ENCODE measurements at places on chromosomes 13 and 19. TPM values are rescaled to one million over a fixed set of nuclear protein-coding genes. Genes with fewer than 3 reads are reported as not detected.

Gene TARM1
- not detected for total RNA-seq

Gene SIGLEC8
- total RNA-seq: not detected

Gene C1QTNF9
- total RNA-seq: 3.8 TPM

Gene SDHAF1
- total RNA-seq: 20.8 TPM

Gene PDE4A
- total RNA-seq: 4.7 TPM

Gene ZNF677
- 19.0 TPM for total RNA-seq

Gene ZNF66
- 8.4 TPM for total RNA-seq

Gene APLP1
- total RNA-seq: 6.3 TPM

Gene LGALS14
- total RNA-seq: not detected

Gene S1PR4
- 1.0 TPM for total RNA-seq

GRCh38 chr13:109756778-109757177 lies 29.6 kb downstream of the IRS2 start:
- no peak for DNase-seq

DNA sequence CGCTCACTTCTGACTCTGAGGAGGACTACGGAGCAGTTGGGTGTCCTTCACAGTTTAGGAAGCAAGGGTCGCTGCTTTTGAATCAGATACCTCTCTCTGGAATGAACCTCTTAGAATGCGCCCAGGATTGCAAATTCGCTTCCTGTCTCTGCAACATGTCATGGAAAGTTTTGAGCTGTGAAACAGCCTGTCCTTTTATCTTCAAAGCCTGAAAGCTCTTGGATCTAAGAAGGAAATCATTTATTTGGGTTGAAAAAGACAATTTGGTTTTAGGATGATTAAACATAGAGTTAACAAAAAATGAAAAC lies 134.1 kb downstream of the KATNAL1 start:
- DNase-seq: no peak

DNA sequence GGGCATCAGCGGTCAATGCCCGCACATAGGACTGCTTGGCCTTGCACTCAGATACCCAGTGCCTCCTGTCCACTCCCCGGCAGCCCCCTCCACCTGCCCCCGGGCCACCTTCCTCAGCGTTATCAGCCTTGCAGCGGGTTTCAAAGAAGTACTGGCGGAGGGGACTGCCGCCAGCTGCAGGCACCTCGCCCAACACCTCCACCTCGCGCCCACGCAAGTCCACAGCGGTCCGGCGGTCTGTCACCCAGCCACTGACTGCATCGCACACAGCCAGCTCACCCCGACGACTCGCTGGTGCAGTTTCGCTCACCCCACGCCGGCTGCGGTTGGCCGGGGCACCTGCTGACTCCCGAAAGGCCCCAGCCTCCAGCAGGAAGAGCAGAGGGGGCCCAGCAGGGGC lies 3.2 kb downstream of the NTF4 start:
- no peak for DNase-seq

DNA sequence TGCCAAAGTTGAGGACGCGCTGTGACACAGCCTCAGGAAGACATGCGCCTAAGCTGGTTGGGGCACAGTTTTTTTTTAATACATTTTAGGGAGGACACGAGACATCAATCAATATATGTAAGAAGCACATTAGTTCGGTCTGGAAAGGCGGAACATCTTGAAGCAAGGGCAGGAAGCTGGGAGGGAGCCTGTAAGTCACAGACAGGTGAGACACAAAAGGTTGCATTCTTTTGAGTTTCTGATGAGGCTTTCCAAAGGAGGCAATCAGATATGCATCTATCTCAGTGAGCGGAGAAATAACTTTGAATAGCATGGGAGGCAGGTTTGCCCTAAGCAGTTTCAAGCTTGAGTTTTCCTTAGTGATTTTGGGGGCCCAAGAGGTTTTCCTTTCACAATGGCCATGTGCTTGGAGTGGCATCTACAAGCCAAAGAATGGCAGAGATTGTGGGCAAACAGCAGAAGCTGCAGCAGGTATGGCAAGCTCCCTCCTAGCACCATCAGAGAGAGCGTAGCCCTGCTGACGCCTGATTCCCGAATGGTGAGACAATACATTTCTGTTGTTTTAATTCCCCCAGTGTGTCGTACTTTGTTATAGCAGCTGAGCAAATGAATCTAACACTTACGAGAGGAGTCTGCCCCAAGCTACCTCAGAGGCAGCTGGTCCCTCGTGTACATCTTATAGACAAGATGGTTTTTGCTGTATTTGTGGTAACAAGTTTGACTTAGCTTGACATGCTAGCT lies 99.5 kb upstream of the TMTC4 start:
- DNase-seq: no peak

DNA sequence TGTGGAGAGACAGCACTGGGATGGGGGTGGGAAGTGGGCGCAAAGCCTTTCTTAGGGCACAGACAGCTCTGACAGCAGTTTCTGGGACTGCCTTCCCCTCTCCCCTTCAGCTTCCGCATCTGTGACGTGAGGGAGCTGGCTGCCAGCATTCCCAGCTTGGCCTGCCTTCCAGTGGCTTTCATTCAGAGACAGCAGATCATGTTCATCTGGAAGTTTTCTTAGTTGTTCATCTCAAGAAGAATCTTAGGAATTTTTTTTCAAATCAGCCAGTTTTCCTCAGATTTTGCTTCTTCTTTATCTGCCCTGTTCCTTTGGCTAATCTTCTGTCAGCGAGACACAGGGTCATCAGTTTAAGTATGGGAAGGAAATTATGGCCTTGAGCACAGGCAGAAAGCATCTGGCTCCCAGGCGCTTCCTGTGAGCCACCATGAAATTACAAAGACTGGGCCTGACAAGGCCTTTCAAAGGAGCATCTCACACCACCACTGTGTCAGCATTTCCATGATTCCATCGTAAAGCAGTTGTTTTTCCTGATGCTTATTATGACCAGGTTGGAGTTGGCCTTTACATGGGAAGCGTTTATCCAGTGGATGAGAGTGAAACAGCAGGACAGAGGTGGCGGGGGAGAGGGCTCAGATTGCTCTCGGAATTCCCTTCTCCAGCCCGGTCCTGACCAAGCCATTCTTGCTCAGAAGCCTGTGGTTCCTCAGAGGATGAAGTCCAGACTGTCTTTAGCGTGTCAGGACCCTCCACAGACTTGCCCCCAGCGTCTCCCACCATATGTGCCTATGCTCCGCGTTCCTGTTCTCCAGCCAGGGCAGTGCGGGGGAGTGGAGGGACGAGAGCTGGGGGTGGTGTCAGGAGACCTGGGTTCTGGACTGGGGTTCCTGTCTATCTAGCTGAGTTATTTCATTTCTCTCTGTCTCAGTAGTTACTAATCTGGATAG lies 43.6 kb downstream of the ARHGAP35 start:
- DNase-seq: peak; percentile 50

DNA sequence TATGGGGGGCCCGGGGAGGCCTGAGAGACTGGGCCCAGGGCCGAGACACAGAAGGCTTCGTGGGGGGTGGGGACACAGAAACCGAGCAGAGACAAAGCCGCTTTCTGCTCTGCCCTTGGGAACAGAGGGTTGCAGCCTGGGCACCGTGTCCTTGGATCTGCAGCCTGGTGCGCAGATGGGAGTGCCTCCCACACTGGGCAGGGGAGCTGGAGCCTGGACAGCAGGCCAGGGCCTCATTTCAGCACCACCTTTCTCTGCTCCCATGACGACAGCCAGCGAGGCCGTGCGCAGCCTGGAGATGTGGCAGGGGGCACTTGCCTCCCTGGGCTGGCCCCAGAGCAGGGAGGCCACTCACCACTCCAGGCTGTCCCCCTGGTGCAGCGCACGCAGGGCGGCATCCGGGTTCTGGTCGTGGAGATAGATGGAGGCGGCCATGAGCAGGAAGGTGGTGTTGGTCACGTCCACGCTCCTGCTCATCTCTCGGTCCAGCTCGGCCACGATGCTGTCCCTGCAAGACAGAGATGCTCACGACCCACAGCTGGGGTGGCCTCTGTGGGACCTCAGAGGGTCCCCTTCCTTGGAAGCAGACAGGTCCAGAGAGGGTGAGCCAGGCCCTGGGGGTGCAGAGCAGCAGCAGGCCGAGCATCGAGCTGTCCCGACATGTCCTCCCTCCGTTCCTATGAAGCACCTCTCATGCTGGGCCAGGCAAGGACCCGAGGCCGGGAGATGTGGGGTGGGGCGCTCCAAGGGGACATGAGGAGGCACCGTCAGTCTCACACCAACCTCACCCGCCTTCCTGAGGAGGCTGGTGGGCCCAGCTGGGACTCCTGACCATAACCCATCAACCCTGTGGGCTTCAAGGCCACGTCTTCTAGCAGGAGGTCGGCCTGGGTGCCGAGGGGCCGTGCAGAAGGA lies 10.9 kb upstream of the CERS1 start:
- no peak for DNase-seq

GRCh38 chr13:98761126-98761985 lies 8.9 kb upstream of the SLC15A1 start:
- no peak for DNase-seq

DNA sequence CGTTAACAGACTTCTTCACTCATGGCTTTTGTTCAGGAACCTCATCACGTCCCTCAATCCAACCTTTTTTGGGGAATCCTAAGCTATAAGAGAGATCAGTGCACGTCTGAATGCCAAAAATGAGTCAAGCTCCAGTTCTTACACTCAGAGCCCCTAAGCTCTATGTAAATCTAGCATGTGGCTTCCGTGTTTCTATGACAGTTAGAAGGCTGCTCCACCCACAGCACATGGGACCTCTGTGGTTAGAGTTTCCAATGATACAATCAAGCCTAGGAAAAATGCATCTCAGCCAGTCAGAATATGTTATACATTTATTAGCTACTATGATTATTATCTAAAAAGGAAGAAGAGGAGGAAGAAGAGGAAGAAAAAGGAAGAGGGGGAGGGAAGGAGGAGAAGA lies 135.9 kb downstream of the ENOX1 start:
- DNase-seq: no peak

- no peak for DNase-seq
Observed at GRCh38 chr13:34153428-34154180, 335.7 kb downstream of the RFC3 start.

DNA sequence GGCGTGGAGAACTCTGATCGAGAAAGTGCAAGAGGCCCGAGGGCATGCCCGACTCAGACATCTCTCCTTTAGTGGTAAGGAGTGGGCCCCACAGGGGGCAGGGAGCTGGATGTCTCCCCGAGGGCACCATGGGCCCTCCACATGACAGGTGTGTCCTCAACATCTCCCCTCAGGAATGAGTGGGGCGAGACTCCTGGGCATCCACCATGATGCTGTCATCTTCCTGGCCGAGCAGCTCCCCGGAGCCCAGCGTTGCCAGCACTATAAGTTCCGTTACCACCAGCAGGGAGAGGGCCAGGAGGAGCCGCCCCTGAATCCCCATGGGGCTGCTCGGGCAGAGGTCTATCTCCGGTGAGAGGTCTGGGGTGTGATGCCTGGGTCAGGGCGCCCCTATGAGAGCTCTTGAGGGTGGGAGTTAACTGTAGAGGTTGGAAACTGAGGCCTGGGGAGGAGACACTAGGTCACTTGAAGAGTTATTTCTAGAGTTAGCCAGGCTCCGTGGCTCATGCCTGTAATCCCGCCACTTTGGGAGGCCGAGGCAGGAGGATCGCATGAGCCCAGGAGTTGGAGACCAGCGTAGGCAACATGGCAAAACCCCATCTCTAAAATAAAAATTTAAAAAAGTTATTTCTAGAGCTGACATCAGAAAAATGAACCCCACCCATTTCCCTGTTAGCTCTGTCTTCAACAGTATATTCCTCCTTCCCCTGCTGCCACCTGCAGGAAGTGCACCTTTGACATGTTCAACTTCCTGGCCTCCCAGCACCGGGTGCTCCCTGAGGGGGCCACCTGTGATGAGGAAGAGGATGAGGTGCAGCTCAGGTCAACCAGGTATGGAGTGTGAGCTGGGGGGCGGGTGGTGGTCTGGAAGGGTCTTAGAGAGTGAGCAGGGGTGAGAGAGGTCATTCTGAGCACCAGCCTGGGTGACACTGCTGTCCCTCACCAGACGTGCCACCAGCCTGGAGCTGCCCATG lies 5.1 kb downstream of the IGFLR1 start:
- no peak for DNase-seq

DNA sequence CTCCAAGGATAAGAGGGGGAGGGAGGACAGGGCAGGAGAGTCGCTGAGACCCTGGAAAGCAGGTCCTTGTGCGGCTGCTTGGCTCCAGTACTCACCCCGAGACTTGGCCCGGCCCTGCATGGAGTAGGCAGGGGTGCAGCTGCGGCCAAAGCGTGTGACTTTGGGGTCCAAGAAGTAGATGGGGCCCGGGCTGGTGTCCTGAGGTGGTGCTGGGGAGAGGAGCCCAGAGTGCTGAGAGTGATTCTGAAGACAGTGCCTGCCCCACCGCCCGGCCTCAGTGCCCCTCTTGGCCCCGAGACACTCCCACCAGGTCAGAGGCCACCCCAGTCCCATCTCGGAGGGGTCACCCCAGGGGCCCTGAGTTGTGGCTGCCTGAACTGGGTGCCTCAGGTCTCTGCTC lies 6.7 kb upstream of the SHC2 start:
- no peak for DNase-seq

- DNase-seq: no peak
Observed at GRCh38 chr19:35000338-35000646, 169 bp downstream of the GRAMD1A start.

- DNase-seq: no peak
Observed at GRCh38 chr13:91199866-91200265, 147.6 kb upstream of the MIR17HG start.

DNA sequence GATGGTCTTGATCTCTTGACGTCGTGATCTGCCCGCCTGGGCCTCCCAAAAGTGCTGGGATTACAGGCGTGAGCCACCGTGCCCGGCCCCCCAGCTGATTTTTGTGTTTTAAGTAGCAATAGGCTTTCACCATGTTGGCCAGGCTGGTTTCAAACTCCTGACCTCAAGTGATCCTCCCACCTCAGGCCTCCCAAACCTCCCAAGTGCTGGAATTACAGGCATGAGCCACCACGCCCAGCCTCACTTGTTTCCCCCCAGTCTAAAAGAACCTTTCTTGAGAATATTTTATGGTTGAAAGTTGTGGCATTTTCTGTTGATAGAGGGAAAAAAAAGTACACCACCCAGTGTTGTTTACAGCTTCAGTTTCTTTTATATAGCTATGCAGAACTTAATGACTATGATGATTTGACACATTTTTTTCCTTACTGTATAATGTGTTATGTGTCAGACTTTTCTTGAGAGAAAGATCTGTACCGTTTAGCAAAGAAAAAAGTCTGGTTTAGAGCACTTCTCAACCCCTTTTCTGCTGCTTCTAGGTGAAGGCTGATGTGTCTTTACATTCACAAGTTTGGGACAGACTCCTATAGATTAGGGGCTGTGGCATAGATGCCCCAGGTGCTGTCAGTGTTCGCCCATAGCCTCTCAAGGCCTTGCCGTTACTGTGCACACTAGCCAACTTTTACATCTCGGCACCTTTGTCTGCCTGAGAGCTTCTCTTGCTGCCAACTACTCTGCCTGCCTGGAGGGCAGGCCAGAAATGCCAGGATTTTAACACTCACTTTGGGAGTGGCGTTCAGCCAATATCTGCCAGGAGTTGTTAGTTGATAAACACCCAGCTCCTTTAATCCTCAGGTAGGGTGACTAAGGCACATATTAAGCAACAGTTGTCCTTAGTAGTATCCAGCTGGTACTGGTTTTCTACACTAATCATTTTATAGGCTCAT lies 33.0 kb downstream of the KCTD4 start:
- peak; percentile 6 for DNase-seq

GRCh38 chr13:33541456-33541855 lies 255.9 kb upstream of the STARD13 start:
- DNase-seq: no peak

GRCh38 chr19:47352095-47352494 lies 3.0 kb downstream of the DHX34 start:
- DNase-seq: no peak

Data from tongue (tissue), 3 donors.